ENCODE measurements at places on chromosomes 3 and 15.

GRCh38 chr3:31129241-31129640, 234.8 kb upstream of the GADL1 start:
- DNase-seq = no peak

- DNase-seq = no peak
These were observed 73.1 kb upstream of the SLCO3A1 start for GRCh38 chr15:91780387-91780786.

DNA sequence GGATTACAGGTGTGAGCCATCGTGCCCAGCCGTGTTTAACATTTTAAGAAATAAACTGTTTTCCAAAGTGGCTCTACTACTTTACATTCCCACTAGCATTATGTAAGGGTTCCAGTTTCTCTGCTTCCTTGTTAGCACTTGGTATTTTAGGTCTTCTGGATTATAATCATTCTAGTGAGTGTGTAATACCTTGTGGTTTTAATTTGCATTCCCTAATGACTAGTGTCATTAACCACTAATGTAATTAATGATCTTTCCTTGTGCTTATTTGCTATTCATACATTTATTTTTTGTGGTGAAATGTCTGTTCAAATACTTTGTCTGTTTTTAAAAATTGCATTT, 30.7 kb downstream of the ARIH2 start:
- no peak for DNase-seq

DNA sequence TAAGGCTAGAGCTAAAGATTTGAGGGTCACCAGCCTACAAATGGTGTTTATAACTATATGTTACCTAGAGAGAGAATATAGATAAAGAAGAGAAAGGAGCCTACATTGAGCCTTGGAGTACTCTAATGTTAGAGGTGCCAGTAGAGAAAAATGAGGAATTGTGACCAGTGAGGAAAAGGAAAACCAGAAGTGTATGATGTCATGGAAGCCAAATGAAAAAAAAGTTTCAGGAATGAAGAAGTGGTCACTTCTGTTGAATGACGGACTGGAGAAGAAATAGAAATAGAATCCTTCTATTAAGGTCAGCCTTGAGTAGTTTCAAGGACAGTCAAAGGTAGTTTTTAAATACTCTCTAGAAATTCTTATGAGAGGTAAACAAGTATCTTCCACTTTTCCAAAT, 51.2 kb upstream of the MLF1 start:
- DNase-seq = no peak

GRCh38 chr3:127141921-127142730, 50.8 kb upstream of the PRR23E start:
- peak; percentile 23 for DNase-seq

GRCh38 chr15:99981191-99981647, 248.0 kb upstream of the LYSMD4 start:
- no peak for DNase-seq

DNA sequence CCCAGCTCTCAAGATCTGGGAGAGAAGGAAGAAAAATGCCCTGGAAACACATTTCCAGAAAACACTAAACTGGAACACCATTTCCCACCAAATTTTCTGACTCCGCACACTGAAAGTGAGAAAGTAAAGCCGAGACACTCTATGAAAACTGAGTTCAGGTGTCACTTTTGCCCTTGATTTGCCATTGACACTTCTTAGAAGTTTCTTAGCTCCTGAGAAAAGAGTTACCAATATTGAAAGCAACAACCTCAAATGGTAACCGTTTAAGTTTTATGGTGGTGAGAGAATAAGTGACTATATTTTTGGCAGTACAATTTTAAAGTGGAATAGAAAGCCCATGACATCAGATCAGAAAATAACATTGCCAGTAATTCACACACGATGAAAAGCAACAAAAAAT, 39.0 kb downstream of the CD86 start:
- no peak for DNase-seq
